ENCODE measurements at places on chromosomes 3 and 15.

DNA sequence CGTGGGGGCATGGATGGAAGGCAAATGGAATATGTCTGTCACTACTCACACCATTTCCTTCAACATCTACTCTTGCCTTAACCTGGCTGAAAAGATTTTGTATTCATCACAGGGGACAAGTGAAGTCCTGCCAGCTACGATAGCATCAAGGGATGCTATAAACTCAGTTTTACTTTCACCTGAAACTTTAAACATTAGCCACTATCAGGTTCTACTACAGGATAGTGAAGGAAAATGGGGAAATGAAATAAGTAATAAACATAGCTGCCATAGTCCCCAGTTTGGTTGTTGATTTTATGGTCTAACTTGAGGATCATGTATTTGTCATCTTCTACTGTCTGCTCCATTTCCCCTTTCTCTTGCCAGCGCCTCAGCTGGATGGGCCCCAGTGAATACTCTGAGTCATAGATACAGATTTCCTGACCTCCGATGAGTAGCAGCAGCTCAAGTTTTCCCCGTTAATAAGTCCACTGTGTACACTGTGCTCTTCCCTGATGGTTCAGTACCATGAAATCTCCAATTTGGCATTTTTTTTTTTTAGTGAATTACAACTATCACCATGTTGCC is 338.2 kb upstream of the SLCO3A1 start:
- no peak for DNase-seq

DNA sequence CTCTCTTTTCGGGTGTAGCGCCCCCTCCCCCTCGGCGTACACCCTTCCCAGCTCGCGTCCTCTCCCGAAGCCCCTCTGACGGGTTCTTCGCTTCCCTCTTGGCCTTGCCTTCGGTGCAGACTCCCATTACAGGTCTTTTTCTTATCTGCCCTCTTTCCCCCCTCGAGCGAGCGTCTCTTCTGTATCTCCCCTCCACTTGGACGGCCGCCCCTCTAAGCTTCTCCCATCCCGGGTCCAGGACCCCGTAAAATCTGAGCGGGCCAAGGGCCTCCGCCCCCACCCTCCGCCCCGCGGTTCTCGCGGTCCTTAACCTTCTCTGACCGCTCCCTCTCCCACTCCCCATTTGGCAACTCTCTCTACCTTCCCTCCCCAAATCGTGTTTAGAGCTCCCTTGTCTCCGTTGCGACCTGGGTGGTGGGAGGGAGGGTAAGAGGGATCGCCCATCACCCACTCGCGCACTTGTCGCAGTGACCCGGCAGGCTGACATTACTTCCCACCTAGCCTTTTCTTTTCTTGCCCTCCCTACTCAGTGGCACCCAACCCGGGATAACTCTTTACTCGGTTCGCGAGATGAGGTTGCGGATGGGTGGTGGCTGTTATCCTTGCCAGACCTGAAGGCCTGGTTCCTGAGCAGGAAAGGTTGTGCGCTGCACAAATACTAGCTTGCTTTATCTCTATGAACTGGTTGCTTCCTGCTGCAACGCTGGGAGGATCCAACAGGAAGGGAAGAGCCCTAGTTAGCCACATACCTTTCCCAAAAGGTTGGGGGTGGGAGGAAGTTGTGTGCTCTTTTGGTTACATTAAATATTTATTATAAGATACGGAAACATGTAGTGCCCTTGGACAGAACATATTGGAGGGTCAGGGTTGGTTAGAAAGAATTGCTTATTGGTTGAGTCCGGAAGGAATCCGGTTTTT is 922 bp downstream of the RAB11A start:
- no peak for DNase-seq

DNA sequence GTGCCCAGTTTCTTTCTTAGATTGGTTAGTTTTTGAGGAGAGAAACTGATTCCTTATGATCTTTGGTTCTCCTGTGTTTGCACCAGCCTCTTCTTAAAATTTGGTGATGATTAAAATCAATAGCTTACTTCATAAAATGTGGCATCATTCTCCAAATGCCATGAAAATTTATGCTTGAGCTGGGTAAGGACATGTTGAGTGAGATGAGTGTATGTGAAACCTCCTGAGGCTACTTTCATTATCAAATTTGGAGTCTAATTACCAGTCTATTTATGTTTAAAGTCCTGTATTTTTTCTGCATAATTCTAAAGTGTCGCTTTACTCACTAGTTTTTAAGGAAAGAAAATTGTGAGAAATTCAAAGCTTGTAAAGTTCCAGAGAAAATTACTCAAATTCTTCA is 102.1 kb downstream of the DIPK2A start:
- no peak for DNase-seq

GRCh38 chr3:66098436-66098835 is 59.7 kb upstream of the MAGI1 start:
- DNase-seq, result no peak

- DNase-seq, result no peak
These were observed 94.9 kb downstream of the ROBO2 start for GRCh38 chr3:77134769-77135168.

DNA sequence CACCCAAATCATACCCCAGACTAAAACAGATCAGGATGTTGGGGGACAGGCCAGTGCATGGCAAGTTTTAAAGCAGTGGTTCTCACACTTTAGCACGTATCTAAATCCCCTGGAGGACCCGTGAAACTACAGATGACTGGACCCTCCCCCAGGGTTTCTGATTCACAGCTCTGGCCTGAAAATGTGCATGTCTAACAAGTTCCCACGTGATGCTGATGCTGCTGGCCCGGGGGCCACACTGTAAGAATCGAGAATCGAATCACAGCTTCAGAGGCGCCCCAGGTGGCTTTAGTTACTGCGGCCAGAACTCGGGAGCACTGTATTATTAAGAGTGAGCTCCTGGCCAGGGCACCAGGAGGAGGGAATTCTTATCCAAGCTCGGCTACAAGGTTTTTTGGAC is 11.6 kb downstream of the ADAMTS17 start:
- no peak for DNase-seq

- no peak for DNase-seq
These were observed 249.9 kb downstream of the MEX3B start for GRCh38 chr15:81795899-81796298.

DNA sequence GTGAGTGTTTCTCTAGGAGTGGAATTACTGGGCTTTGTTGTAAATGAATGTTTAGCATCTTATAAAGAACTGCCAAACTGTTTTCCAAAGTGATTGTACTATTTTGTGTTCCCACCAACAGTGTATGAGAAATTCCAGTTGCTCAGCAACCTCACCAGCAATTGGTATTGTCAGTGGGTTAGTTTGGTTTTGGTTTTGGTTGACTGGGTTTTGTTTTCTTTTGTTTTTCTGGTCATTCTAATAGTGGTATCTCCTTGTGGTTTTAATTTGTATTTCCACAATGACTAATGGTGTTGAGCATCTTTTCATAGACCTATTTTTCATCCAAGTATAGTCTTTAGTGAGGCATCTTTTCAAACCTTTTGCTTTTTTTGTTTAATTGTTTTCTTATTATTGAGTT is 27.1 kb downstream of the FILIP1L start:
- no peak for DNase-seq

DNA sequence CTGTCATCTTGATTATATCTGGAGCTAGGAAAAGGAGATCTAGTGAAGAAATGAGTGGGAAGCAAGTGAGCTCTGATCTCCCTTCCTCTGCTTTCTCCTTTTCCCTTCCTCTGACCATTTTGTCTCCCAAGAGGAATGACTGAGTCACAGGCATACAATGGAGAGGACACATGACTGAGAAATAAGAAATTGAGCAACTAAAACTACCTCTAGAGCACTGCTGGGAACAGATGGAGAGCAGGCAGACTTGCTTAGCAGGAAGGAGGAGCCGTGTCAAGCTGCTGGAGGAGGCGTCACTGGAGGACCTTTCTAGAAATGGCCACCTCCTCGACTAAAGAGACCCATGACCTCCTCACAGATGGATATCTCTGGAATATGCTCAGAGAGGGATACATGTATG is 66.9 kb upstream of the MYO5C start:
- no peak for DNase-seq

- DNase-seq, result peak; percentile 24
These were observed 51.7 kb downstream of the SCN11A start for GRCh38 chr3:39000008-39000450.

DNA sequence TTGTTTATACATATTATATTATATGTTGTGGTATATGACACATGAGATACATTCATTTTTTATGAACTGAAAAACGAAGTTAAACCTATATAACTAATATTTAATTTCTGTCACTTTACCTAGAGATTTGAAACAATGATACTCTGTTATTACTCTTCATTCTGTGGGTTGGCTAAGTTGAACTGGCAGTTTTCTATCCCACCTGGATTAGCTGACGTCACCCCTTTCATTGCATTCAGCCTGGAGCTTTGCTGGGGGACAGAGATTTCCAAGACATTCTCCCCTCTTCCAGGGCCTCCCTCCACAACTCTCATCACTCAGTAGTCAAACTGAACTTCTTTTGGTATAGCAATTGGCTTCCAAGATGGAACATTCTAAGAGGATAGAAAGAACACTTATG is 309.2 kb upstream of the SATB1 start:
- no peak for DNase-seq

- no peak for DNase-seq
These were observed 132.5 kb downstream of the PEAK1 start for GRCh38 chr15:77287385-77287784.

DNA sequence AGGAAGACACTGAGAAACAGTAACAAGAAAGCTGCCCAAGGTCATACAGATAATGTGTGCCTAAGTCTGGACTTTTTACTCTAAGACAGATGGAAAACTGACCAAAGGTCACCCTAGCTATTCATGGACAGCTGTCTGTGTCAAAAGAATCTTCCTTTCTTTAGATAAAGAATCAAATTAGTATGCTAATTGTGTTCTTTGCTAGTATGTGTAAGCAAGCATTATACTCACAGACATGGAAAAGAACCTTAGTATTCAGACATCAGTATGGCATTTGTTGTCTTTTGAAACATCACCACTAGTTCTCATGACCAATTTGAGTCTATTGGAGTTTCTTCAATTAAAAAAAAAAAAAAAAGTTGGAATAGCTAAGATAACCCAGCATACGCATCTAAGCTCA is 91.8 kb upstream of the SOX2 start:
- no peak for DNase-seq

DNA sequence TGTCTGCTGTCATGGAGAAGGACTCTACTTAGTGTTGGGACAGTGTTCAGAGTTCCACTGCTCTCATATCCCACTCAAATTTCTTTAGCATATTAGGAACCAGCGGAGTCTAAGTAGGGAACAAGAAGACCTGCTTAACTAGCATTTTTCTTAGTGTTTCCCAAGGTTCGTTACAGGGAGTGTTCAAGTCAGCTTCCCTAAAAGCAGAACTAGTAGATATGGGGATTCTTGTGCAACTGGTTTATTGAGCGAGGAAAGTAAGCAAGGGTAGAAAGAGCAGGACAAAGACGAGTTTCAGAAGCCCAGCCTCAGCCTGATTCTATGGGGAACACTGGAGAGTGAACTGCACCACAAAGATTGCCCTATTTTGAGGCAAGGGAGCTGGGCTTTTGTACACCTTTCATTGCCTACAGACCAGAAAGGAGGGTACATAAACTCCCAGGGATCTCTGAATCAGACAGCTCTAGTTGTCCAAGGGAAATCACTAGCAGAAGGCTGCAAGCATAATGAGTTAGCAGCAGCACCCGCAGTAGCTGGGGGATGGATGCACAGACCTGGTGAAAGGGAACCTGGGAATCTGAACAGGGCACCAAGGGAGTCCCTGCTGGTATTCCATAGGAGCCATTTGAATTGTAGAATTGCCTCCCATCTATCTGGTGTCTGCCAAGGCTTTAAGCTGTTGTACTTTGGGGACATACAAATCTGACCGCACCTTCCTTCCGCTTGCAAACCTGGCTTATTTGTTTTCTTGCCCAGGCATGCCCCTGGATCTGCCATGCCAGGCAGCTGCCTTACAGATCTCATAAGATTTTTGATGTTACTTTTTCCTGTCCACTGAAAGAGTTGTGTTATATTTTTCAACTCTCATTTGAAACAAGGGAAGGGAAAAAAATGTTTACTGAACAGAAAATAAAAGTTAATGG is 15.1 kb downstream of the CMTM7 start:
- no peak for DNase-seq

DNA sequence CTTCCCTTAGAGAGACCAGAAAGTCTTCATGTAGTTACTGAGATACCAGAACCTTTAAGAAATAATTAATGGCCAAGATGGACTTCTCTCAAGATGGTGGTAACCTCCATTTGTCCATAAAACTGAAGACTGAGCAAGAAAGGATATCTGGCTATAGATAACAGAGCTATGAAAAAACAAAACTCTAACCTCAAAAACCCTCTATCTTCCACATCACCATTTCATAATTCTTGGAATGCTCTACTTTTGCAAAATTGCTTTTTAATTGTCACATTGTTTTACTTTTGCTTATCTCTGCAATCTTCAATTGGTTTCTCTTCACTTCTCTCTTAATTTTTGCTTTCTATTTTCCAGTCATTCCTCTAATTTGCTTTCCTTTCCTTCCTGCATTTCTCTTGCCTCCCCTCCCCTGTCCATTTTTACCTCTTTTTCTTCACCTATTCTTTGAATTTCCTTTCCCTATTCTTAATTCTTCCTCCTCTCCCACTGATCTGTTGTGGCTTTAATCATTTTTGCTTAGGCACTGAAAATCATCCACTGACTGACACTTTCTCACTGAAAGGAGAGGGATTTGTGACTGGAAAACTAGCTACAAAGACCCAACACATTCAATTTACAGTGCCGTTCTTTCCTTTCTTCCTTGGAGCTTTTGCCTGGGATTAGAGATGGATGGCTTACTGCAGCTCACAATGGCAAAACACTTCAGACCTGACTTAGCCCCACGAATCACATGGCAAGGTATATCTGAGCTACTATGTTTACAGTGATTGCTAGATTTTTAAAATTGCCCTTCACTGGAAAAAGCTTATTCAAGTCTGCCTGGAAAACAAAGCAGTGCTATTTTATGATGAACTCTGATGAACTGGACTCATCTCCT is 242.8 kb downstream of the CHST2 start:
- DNase-seq, result no peak

DNA sequence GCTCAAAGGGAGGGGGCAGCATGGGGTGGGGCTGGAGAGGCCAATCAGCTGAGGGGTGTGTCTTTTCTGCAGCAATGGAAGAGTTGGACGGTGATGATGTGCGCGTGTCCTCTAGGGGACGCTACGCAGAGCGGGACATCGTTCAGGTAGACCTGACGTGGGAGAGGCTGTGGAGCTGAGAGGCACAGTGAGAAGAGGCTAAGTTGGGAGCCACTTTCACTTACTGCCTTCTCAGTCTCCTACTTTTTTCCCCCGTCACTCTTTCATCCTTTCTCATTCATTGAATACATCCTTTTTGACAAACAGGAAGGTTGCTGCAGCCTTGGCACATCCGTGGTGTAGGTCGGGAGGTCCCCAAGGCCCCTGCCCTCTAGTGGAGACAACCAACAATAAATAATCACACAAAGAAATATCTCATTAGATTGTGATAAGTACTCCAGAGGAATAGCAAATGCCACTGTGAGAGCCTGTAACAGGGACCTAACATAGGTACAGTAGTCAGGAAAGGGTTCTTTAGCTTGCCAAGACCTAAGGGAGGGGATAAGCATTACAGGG is 4.4 kb upstream of the BRPF1 start:
- DNase-seq, result no peak

- no peak for DNase-seq
These were observed 18.8 kb upstream of the CHD2 start for GRCh38 chr15:92881211-92881754.

Measured in GM19239 (cell line).